MM.1S (cell line): ENCODE measurements at places on chromosomes 4 and X.

DNA sequence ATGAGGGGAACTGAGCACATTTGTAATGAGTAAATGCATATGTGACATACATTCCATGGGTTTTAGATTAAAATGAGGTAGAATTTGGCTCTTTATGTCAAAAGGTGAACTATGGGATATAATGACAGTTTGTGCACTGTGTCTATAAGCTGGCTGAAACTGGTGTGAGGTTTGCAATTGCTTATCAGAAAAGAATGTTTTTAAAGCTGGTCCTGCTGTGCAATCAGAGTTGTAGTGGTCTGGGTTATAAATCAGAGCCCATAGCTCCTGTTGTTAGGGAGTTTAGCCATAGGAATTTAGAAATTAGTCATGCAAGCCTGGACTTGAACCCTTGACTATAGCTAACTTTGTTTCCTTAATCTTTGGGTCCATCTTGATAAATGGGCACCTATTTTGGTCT lies 23.1 kb upstream of the GATB start:
- H3K4me1 ChIP-seq = no peaks in the 10 kb centered on the region
- H3K27me3 ChIP-seq = no peaks in the 10 kb centered on the region
- DNase-seq = no peak
- no peaks in the 10 kb centered on the region for H3K36me3 ChIP-seq

- H3K36me3 ChIP-seq = no peaks in the 10 kb centered on the region
- H3K4me3 ChIP-seq = no peak overlapping the region
- H3K27ac ChIP-seq = no peak overlapping the region
- H3K4me1 ChIP-seq = no peaks in the 10 kb centered on the region
- H3K27me3 ChIP-seq = no peaks in the 10 kb centered on the region
Measured at GRCh38 chrX:97384685-97385084, 501.0 kb downstream of the RPA4 start.

GRCh38 chrX:136204571-136204970 lies 46.6 kb downstream of the MAP7D3 start:
- H3K27ac ChIP-seq = no peak overlapping the region
- no peak for DNase-seq
- peaks cover 18% of the 10 kb centered on the region for H3K4me1 ChIP-seq
- H3K36me3 ChIP-seq = no peaks in the 10 kb centered on the region
- H3K27me3 ChIP-seq = no peaks in the 10 kb centered on the region

- DNase-seq = no peak
- H3K36me3 ChIP-seq = no peaks in the 10 kb centered on the region
- no peaks in the 10 kb centered on the region for H3K4me1 ChIP-seq
Measured at GRCh38 chr4:151541389-151542071, 132.6 kb downstream of the FHIP1A start.

DNA sequence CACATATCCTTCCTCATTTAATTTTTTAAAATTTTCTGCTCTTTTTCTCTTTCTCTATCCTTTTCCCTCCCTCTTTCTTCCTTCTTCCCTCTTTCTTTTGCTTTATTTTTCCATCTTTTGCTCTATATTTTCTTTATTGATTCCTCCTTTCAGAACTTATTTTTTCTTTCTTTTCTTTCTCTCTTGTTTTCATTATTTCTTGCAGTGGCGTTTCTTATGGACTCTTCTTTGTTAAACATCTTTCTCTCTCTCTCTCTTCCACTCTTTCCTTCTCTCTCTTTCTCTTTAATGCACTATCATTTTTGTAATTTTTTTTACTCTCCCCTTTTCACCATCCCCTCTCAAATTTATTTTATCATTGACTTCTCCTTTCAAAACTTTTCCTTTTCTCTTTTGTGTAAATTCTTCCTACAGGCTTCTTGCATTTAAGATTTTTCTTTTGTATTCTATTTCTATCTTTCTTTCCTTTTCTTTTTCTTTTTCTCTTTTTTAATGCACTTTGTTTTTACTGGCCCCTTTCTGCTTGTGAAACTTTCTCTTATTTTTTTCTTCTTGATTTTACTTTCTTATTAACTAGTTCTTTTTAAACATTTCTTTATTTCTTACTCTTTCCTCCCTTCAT lies 97.0 kb downstream of the RBMX2 start:
- DNase-seq = no peak
- H3K27ac ChIP-seq = no peak overlapping the region
- no peak overlapping the region for H3K4me3 ChIP-seq
- no peaks in the 10 kb centered on the region for H3K36me3 ChIP-seq
- H3K4me1 ChIP-seq = no peaks in the 10 kb centered on the region
- no peaks in the 10 kb centered on the region for H3K27me3 ChIP-seq

DNA sequence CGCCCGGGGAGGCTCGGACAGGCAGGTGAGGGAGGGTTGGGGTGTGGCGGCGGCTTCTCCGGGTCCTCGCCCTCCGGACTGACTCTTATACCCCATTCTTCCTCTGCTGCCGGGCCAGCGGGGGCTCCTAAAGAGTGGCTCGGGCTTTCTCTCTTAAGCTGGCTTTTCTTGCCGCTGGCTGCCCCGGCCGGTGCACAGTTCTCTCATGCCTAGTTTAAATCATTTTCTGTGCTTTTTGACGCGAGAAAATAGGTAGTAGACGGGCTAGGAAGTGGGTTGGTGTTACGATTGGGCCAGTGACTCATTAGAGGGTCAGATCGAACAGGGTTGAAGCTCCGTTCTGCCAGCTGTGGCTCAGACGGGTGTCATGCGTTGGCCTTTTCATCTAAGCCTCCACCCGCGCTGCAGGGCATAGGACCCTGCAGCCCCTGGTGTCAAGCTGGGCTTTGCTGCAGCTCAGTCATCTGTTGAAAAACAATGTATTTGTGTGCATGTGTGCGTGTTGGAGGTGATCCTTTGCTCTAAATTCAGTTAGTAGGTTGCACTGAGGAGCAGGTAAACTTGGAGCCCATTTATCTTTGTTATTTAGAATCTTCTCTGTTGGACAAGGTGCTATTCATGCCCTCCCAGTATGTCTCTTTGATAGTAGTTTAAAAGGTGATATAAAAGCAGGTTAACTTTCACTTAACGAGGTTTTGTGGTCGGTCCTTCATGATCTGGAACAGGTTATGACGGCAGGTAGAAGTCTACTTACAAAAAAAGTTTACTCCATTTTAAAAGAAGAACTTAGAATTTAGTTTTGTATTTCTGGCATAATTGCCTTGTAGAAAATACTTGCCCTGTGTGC lies 802 bp downstream of the BMP2K start:
- peaks cover 19% of the 10 kb centered on the region for H3K4me1 ChIP-seq
- peak overlapping the region; percentile 6; the same call in 1 of the 2 replicates for H3K27ac ChIP-seq
- peak; percentile 56 for DNase-seq
- H3K4me3 ChIP-seq = peak overlapping the region; percentile 78
- H3K36me3 ChIP-seq = no peaks in the 10 kb centered on the region

DNA sequence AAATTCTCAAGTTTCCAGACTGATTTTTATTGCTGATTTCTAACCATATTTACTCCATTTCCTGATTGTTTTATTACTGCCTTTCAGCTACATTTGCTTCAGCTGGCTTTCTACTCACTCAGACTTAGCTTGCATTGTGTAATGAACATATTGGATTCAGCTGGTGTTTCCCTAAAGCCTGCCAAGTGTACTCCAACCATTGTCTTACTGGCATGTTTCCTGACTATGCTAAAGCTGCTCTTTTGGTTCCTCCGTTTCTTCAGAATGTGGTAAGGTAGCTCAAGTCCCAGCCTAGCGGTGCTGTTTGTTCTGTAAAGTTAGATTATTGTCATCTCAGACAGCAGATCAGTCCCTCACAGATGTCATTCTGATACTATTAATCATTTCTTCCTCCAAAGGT lies 53.1 kb upstream of the GLRA2 start:
- H3K4me1 ChIP-seq = no peaks in the 10 kb centered on the region
- no peak overlapping the region for H3K4me3 ChIP-seq
- H3K27ac ChIP-seq = no peak overlapping the region

- no peaks in the 10 kb centered on the region for H3K36me3 ChIP-seq
- no peaks in the 10 kb centered on the region for H3K27me3 ChIP-seq
- no peak overlapping the region for H3K4me3 ChIP-seq
- H3K4me1 ChIP-seq = no peaks in the 10 kb centered on the region
- no peak overlapping the region for H3K27ac ChIP-seq
Measured at GRCh38 chr4:120156120-120156718, 89.6 kb upstream of the MAD2L1 start.

- H3K27me3 ChIP-seq = no peaks in the 10 kb centered on the region
- peak; percentile 23 for DNase-seq
- H3K4me3 ChIP-seq = no peak overlapping the region
Measured at GRCh38 chrX:38879631-38880220, 78.5 kb downstream of the MID1IP1 start.

DNA sequence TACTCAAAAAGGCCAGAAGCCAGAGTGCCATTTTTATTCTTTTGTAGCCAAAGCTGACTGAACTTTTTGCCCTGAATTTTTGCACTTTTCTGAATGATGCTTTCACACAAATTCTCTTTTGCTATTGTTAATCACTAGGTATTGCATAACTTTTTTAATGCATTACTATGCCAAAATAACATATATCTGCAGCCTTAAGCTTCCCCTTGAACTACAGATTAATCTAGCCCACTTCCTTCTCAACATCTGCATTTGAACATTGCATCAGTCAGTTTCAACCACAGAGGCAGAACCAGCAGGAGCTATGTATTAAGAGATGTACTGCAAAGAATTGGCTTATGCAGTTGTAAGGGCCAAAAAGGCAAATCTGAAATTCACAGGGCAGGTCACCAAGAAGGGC lies 197.6 kb upstream of the GYPA start:
- H3K27ac ChIP-seq = no peak overlapping the region
- H3K27me3 ChIP-seq = no peaks in the 10 kb centered on the region
- H3K4me3 ChIP-seq = no peak overlapping the region
- no peaks in the 10 kb centered on the region for H3K4me1 ChIP-seq
- peak; percentile 31 for DNase-seq

GRCh38 chr4:99654361-99654761 lies 3.3 kb downstream of the C4orf54 start:
- H3K4me3 ChIP-seq = no peak overlapping the region
- H3K27me3 ChIP-seq = no peaks in the 10 kb centered on the region
- H3K27ac ChIP-seq = no peak overlapping the region
- no peaks in the 10 kb centered on the region for H3K4me1 ChIP-seq
- no peaks in the 10 kb centered on the region for H3K36me3 ChIP-seq
- DNase-seq = no peak

DNA sequence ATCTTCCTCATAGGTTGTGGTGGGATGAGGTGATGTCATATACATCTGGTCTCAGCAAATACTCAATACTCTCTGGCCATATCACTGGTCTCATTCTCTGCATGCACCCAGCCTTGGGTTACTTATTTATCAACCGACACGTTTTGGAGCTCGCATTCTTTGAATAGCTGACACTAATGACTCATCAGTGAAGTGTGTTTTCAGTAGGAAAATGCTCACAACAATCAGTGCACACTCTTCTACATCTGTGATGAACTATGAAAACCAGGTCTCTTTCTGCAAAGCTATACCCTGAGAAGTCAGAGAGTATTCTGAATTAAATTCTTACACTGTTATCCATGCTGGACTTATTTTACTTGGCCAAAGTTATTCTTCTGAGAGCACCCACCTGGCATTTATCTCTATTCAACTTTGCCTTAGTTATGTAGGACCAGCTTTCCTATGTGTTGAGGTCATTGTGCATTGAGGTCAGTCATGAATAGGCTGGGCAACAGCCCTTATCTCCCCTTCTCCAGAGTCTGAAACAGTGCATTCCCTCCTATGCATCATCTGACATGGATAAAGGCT lies 58.7 kb upstream of the DHX15 start:
- DNase-seq = no peak
- H3K4me3 ChIP-seq = no peak overlapping the region
- H3K4me1 ChIP-seq = no peaks in the 10 kb centered on the region
- H3K27ac ChIP-seq = no peak overlapping the region

GRCh38 chr4:10243856-10244255 lies 127.3 kb upstream of the WDR1 start:
- no peaks in the 10 kb centered on the region for H3K36me3 ChIP-seq
- no peak overlapping the region for H3K4me3 ChIP-seq
- H3K27me3 ChIP-seq = no peaks in the 10 kb centered on the region

- H3K27me3 ChIP-seq = no peaks in the 10 kb centered on the region
- H3K4me1 ChIP-seq = no peaks in the 10 kb centered on the region
- H3K4me3 ChIP-seq = no peak overlapping the region
- no peak overlapping the region for H3K27ac ChIP-seq
Measured at GRCh38 chrX:1487401-1487800, 34.7 kb upstream of the ASMTL start.

DNA sequence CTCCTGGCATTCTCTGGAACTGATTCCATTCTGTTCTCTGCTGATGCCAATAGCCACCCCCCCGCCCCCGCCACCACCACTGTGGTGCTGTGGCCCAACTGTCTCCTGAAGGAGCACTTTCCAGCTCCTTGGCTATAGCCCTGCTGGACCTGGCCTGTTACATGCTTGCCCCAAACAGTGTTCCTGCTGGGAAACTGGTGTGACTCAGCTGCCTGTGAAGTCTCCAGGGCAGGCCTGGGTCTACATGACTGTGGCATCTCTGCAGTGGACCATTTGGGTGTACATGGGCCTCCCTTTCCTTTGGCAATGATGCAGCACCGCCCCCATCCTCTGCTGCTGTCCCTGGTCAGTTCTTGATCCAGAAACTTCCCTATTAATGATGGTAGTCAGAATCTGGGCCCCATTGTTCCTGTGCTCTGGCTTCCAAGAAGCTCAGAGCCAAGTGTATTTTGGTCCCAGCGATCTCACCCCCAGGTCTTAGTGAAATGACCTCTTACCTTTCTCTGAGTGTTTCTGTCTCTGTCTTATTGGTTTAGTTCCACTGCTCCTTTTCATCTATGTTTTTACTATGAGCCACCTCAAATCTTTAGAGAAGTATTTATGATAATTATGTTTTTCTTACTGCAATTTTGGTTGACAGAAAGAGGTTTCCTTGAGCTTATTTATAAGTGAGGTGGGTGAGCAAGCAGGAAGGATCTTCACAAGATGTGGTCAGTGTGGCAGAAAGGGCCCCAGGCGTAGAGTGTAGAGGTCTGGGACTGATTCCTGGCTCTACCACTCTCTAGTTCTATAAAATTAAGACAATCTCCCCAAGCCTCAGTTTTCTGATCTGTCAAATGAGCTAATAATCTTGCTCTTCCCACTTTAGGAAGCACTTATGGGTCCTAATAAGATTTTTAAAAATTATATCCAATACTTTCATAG lies 210.7 kb upstream of the EOLA2 start:
- H3K36me3 ChIP-seq = no peaks in the 10 kb centered on the region
- H3K4me3 ChIP-seq = no peak overlapping the region
- no peaks in the 10 kb centered on the region for H3K27me3 ChIP-seq
- H3K27ac ChIP-seq = no peak overlapping the region

DNA sequence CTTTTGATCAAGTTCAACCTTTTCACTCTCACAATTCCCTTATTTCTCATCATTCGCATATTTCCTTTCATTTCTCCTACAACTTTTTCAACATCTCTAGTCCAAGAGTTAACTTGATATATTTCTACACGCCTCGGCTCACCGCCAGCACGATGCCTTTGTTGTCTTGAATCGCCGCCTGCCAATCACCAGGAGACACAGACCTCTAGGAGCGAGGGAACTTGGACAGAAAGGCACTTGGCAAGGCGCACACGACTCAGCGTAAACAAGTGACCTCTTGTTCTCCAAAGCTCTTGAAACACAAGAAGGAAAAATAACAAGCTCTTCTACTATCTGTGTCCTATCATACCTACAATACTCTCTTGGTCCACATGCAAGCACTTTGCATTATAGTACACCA lies 27.1 kb upstream of the RBMX start:
- H3K4me3 ChIP-seq = no peak overlapping the region
- no peaks in the 10 kb centered on the region for H3K36me3 ChIP-seq
